MM.1S (cell line): ENCODE measurements at places on chromosomes 1 and 21.

DNA sequence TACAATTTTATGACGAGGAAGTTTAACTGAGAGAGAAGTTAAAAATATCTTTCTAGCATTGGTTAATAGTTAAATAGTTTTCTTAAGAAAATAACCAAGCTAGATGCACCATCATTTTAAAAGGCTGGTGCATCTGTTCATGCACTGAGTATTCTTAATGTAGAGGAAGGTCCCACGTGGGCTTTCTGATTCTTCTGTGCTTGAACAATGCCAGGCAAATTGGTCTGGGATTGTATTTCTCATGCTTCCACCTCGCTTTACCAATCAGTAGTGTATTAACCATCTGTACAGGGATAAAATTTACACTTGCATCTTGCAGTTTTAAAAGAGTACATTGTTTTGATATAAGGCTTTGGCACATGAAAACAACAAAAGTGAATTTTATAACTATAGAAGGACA is 47.4 kb upstream of the MTF2 start:
- DNase-seq: no peak

DNA sequence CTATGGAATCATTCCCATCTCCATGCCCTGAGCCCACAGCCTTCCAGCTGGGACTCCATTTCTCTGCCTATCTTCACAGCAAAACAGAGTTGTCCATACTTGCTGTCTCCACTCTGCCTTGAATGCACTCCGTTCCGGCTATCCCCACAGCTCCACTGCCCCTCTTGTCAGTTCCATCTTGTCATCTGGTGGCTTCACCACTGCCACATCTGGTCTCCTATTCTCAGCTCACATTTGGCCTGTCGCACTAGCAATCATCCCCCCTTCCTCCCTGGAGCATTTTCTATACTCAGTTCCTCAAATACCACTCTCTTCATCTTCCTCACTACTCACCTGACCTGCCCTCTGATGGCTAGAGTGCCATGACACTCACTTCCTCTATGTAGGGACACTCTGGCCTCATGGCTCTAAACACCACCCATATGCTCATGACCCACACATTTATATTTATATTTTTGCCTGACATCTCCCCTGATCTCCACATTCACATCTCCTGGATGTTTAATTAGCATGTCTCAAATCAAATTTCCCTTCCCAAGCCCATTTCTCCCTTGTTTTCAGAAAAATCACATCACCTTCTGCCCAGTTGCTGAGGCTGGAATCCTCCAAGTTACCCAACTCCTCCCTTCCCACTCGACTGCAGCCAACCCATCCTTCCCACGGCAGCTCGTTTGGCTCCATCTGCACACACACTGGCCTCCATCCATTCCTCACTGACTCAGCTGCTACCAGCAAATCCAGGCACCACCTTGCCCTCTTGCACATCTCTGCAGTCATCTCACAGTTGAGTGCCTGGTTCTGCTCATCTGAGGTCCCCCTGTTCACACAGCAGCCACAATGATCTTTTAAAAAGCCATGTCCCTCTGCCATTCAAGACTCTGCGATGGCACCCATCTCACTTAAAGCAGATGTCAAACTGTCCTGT is 6.1 kb downstream of the ZNF692 start:
- no peak for DNase-seq

DNA sequence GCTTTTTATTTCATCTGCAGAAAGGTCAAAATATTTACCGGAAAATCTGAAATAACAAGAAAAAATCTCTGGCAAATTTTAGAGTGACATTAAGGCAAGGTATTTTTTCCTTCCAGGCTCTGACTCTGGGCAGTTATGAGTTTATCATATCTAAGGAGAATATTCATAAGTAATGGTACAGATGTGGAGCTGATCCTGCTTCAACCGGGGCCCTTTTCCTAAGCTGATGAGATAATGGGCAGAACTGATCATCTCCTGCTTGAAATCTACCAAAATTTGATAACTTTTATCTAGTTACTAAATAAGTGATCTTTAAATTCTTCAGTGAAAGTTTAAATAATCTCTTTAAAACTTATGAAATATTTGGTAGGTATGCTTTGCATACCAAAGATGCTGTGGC is 211.6 kb downstream of the COL11A1 start:
- no peak for DNase-seq

- DNase-seq: no peak
Observed at GRCh38 chr1:64046891-64047290, 156.5 kb upstream of the UBE2U start.

- DNase-seq: no peak
Observed at GRCh38 chr1:152886085-152886484, 8.0 kb downstream of the SMCP start.

- DNase-seq: no peak
Observed at GRCh38 chr1:242139986-242140385, 141.1 kb upstream of the MAP1LC3C start.

DNA sequence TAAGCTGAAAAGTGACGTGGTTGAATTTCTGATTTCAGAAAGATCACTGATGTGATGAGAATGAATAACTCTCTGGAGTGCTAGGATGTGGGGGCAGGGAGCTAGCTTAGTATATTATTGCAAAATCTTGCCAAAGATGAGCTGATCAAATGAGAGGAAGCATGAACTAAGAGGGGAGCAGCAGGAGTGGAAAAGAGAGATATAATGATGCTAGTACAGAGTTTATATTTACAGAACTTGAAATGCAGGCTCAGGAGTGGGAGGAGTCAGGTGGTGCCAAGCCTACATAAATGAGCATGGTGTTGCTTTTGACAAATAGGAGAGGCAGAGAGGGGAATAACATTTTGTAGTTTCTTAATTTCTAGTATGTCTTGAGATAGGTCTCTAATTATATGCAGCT is 38.1 kb upstream of the NBL1 start:
- DNase-seq: no peak

- no peak for DNase-seq
Observed at GRCh38 chr21:45471525-45472221, 66.7 kb downstream of the COL18A1 start.

- no peak for DNase-seq
Observed at GRCh38 chr1:14065486-14065885, 365.5 kb downstream of the PRDM2 start.

DNA sequence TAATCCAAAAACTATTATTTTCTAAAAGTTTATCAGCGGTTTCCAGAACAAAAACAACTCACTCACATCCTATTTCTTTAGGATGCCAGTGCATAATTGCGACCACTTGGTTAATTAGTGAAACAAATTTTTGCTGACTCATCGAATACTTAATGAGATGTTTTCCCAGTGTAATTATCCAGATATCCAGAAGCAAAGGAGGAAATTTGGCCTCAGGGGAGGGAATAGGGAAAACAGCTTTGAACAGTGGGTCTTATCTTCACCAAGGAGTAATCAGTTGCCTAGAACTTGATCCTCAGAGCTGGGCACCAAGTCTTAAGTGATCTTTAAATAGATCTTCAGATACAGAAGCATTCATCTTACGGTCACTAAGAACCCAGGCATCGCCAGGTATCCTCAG is 24.3 kb downstream of the STYXL2 start:
- DNase-seq: no peak

- DNase-seq: no peak
Observed at GRCh38 chr1:204345438-204345841, 14.3 kb downstream of the PLEKHA6 start.

DNA sequence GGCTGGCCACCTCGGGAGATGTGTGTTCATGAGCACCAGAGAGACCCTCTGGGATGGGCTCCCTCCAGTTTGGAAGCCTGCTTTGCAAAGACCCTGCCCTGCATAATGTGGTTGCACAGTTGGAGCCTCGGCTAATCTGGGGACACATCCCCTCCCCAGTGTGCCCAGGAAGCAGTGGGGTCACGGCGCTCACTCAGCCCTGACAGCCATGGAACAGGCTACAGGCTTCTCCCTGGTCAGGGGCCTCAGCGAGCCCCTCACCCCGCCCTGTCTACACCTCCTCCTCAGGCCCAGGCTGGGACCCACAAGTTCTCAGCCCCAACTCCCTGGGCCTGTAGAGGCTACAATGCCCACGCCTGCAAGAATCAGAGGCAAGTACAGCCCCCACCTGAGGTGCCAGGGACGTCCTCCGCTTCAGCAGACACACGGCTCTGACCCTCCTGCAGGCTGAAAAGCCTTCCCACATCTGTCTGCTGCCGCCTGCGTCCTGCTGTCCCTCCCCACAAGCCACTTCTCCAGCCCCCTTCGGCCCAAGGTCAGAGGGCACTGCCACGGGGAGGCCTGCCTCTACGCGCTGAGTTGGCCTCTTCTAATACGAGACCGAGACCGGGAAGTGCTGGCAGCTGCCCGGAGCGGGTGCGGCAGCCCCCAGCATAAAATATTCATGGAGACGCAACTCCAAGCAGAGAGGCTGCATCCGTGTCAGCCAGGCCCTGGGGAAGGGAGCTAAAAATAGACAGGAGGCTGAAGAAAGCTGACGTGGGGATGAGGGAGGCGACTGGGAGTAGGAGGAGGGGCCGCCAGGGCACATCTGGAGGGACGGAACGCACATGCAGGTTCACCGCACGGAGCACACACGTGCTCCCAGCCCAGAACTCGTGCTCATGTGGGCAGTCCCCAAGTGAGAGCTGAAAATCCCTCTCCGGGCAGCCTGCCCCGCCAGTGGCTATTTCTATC is 15.2 kb upstream of the GPR153 start:
- no peak for DNase-seq

DNA sequence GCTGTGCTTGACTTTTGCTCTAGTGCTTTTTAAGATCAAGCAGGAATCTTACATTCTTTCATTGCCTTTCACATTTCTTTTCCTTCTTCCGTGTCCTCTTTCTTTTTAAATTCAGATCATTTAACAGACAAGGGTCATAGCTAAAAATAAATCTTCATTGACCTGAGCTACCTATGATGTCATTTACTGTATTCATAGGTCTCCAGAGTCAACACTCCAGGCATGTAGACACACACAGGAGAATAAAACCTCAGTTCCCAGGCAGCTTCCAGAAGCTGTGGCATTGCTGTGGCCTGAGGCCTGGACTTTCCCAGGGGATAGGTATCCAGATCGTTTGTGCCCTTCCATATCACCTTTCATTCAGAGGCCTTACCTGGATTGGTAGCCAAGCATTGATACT is 38.5 kb upstream of the ENAH start:
- no peak for DNase-seq
